Lower lobe of right lung (tissue), 2 donors: ENCODE measurements at places on chromosomes 5 and 9.

DNA sequence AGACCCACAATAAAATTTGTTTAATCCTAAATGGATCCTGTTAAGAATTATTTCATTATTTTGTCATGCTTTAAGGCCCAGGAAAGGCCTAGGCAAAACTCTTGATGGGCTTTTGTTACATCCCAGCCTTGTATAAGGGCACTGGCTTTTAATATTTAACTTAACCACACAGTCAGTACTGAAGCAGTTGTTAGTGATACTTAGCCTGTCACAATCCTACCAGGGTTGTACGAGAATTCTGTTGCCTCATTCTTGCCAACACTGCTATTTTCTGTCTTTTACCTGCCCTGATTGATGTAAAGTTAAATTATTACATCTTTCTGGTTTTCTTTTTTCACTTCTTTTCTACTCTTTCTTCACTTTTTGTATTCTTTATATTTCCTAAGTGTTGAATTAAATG, 10.9 kb downstream of the ZNF169 start:
- DNase-seq: no peak

DNA sequence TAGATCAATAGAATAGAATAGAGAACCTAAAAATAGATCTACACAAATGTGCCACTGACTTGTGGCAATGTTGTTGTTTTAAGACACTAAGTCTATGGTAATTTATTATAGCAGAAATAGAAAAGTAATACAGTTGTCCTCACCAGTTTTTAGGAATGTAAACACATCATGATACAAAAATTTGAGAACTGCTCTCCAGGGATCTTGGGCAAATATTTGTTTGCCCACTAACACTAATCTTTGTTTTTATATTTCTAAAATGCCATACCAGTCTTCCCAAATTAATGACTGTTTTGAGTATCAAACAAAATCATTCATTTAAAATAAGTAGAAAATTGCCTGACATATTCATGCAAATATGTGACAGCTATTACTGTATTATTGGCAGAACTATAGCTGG, 297.6 kb downstream of the BRINP1 start:
- DNase-seq: no peak

DNA sequence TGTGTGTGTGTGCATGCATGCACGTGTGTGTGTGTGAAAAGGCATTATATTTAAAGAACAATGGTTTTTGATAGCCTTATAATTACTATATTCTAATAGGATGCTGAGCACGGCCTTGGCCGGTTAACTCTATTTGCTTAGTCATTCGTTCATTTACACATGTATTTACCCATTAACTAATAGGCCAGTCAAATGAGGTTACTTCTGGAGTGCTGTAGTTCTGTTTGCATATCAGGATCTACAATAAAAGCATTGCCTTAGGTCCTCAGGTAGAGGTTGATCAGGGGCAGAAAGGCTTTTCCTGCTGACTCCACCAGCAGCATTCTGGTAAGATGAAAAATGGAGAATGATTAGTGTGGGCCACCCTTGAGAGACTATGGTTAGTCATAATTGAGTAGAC, 219.0 kb downstream of the COMMD10 start:
- no peak for DNase-seq

DNA sequence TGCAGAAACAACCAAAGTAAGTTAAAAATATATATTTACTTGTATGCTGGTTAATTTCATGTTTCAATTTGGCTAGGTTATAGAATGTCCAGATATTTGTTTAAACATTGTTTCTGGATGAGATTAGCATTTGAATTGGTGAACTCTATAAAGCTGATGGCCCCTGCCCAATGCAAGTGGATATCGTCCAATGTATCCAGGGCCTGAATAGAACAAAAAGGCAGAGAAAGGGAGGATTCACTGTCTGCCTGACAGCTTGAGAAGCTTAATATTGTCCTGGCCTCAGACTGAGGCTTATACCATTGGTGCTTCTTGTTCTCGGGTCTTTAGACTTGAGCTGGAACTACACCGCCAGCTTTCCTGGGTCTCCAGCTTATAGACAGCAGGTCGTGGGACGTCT, 446.7 kb upstream of the ACTBL2 start:
- no peak for DNase-seq

- no peak for DNase-seq
Observed at GRCh38 chr9:18942801-18943200, 90.2 kb downstream of the SAXO1 start.

- no peak for DNase-seq
Observed at GRCh38 chr9:89601856-89602562, 2.8 kb upstream of the GADD45G start.

DNA sequence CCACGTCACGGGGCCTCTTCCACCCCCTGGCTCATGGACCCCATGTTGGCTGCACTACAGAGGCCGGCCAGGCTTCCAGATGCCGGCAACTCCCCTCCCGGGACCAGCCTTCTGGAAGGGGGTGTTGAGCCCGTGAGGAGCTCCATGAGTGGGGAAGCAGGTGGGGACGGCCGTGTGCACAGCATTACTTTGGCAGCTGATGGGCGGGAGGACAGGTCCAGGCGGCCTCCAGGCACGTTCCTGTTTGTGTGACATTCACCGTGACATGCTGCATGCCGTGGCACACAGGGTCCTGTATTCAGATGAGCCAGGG, 29.1 kb upstream of the ABO start:
- DNase-seq: no peak

GRCh38 chr5:38367966-38368365, 109.6 kb downstream of the EGFLAM start:
- DNase-seq: no peak

- no peak for DNase-seq
Observed at GRCh38 chr5:115435778-115436712, 108.5 kb downstream of the FEM1C start.

GRCh38 chr5:130747556-130747955, 417.5 kb downstream of the HINT1 start:
- no peak for DNase-seq

- no peak for DNase-seq
Observed at GRCh38 chr5:102625468-102625867, 126.7 kb upstream of the SLCO6A1 start.

- no peak for DNase-seq
Observed at GRCh38 chr5:165805756-165806155, 2300.3 kb downstream of the MAT2B start.

- DNase-seq: no peak
Observed at GRCh38 chr5:59709846-59710245, 183.7 kb downstream of the PDE4D start.

- no peak for DNase-seq
Observed at GRCh38 chr5:132260714-132261551, 3.4 kb downstream of the PDLIM4 start.

DNA sequence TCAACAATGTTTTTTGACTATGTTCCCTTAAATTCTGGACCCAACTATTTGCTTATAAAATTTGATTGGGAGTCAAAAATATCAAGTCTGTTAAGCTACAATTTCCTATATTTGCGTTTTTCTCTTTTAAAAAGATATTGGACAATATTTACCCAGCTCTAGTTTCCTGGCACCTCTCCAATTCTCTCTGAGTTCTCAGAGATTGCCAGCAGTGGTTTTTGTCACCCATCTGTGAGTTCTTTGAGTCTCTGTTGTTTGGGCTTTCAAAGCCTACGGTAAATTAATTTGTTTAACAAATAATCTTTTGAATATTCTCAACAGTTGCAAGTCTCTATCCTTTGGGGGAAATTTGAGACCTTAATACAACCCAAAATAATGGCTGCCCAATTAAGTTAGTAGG, 174.2 kb upstream of the PUM3 start:
- DNase-seq: no peak

- DNase-seq: peak; percentile 73
Observed at GRCh38 chr9:77648234-77649108, at the start of gene GNA14. GNA14 (minus strand) TSS chr9:77648322; CDS start chr9:77647793, 529 bp downstream.

GRCh38 chr9:110986529-110986928, 51.7 kb downstream of the LPAR1 start:
- DNase-seq: no peak

DNA sequence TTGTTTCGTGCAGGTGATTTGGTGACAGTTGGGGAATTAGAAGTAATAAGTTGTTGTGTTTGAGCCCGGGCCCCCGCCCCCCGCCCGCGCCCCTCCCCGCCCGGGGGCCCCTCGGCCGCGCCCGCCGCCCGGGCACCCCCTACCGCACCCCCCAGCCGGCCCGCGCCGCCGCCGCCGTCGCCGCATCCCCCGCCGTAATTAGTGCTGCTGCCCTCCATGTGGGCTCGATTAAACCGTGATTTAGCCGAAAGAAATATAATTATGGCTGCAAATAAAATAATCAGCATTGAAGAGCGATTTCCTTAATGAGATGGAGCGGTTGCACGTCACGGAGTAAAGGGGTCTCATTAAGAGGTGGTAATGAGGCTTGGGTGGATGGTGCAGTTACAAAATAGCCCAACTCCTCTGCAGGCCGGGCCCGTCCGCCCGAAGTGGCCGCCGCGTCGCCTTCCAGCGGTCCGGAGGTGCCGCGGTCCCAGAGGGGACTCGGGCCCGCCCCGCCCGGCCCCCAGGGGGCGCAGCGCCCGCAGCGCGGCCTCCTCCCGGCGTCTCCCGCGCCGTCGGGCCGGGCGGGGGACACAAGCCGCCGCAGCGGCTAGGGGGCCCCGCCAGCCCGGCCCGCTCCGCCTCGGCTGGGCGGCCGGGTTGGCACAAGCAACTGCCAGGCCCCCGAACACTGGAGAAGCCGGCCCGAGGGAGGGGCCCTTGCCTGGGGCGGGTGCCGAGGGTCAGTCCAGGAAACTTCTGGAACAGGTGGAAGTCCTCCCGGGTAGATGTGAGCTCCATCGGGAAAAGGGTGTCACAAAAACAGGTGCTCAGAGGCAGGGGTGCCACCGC, 6.9 kb upstream of the OTP start:
- peak; percentile 50 for DNase-seq

GRCh38 chr9:4196376-4196775, 103.5 kb downstream of the GLIS3 start:
- no peak for DNase-seq

GRCh38 chr5:172973127-172973916, 10.2 kb upstream of the ATP6V0E1 start:
- DNase-seq: no peak

- no peak for DNase-seq
Observed at GRCh38 chr5:97847920-97848631, 665.0 kb upstream of the RIOK2 start.

- no peak for DNase-seq
Observed at GRCh38 chr9:111300140-111300735, 29.8 kb downstream of the OR2K2 start.

DNA sequence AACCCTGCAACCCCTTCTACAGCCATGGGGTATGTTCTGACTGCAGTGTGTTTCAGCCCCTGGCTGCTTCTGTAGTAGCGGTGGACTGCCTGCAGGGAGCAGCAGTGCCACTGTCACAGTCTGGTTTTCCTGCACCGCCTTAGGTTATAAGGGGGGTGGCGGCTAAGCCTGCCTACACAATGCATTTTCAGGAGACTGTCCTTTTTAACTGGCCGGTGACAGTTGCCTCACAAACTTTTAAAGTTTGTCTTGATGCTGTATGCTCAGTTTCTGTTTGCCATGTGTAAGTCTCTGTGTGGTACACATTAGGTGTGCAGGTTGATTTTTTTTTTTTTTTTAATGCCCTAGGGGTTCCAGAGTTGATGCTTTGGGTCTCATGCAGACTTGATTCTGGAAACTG, 53.0 kb downstream of the NUP214 start:
- DNase-seq: peak; percentile 61

- no peak for DNase-seq
Observed at GRCh38 chr9:98253565-98253964, 1.9 kb downstream of the TBC1D2 start.

GRCh38 chr9:13900449-13900848, 413.5 kb downstream of the NFIB start:
- no peak for DNase-seq

- DNase-seq: no peak
Observed at GRCh38 chr9:14616188-14616982, 76.8 kb downstream of the ZDHHC21 start.

DNA sequence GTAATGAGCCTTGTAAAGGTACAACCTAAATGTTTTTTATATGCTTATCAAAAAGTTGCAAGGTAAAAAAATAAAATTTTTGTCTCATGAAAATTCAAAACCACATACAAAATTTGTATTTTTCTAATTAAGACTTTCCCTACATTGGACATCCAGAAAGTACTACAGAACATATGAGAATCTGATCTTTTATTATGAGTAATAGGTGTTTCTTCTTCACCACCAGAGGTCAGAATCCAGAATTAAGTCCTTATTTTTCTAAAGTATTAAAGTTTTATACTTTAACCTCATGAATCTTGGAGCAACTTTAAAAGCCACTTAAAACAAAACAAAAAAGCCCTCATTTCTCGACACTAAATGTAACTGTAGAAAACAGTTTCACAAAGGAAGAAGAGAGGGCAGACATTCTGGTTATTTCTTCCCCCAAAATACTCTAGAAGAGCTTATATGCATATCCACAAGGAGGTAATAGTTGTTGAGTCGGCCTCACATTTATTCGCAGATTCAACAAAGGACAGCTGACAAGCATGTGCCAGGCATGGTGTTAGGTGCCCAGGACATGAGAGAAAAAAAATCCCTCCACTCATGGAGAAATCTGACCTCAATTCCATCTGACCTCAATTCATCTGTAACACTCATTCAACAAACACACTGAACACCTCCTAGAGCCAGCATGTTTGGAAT, 69.3 kb downstream of the MLLT3 start:
- no peak for DNase-seq

GRCh38 chr9:107976767-107977166, 487.2 kb upstream of the KLF4 start:
- DNase-seq: peak; percentile 63

DNA sequence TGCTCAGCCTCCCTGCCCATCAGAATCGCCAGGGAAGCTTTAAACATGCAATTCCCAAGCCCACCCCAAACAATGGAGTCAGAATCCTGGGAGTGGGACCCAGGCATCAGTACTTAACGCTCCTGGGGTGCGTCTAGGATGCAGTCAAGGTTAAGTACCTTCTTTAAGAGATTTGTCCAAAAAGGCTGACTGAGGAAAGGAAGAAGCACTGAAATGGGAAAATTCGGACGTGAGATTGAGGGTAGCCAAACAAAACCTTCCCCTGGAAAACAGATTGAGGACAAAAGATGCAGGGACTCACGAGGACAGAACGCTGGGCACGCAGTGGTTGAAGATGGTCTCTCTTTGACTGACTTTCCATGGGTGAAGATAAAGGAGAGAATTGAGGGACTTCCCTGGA, 143.5 kb downstream of the MTX3 start:
- DNase-seq: no peak
